Anterior cingulate cortex (tissue), 58 donors: ENCODE measurements at places on chromosomes 1 and 21.

GRCh38 chr1:3423245-3423829 lies 31.1 kb upstream of the ARHGEF16 start:
- peak; percentile 74 for DNase-seq

- no peak for DNase-seq
Measured at GRCh38 chr1:63634471-63634870, 41.3 kb downstream of the PGM1 start.

DNA sequence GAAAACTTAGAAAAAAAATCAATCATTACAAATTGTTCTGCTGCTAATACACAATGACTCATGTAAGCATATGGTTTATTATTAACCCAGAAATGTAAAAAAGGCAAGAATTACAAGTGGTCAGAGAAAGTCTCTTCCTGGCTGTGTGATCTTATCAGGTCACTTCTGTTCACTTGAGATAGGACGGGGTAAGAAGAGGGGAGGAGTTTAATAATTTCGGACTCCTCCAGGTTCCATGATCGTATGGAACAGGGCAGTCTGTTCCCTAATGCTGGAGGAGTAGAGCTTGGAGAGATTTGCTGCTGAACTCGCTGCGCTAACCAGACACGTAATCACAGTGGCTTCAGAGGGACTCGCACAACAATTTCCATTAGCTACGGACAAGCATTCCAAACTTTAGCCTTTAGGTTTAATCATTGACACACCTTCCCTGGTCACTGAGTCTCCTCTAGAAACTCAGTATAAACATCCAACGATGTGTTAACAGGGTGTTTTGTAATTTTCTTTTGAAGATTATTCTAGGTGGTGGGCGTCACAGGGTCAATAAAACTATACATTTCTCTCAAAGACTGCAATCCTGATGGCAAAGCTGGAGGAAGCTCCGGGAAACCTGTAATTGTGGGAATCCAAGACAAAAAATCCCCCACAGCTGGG lies 1.3 kb downstream of the CRYZ start:
- DNase-seq: no peak

- DNase-seq: no peak
Measured at GRCh38 chr21:45920824-45921600, 60.6 kb upstream of the COL6A1 start.

DNA sequence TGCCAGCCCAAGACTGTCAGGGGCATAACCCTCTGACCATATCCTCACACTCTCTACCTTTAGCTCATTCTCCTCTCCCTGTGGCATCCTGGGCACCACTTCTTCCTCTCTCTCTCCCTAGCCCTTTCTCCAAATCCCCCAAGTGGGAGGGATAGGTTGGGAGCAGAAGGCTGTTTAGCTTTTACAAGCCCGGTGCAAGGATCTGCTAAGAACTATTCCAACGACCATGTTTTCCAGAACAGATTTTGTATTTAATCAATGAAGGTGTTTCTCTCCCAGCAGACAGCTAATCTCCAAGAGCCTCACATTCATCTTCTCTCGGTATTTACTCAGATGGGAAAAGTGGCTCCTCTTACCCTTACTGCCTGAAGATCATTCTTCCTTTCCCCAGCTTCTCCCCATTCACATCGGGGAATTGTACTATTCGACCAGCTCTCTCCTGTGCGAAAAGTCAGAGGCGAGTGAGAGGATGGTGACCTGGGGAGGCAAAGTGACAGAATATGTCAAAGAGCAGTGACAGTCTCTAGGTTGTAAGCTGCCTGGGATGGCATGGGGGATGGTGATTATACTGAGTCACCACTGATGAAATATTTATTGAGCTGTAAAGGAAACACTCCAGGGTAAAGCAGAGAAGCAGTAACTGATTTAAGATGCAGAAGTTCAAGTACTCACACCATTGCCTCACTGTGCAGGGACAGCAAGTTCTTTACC lies 47.0 kb upstream of the RBM15 start:
- DNase-seq: no peak

DNA sequence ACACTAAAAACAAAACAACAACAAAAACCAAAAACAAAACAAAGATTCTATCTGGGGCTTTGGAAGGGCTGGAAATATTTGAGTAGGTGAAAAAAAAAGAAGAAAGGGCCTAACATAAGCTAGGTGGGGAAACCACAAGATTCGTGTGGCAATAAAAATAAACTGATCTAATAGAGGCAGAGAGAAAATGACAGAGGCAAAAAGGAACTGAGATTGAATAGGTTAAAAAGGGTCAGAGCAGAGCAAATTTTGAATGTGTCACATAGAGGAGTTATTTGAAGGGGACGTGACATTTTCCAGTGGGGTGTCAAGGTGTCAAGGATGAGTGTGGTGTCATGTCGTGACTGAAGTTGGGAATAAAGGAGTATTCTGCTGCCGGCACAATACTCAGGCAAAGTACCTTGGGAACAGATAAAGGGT lies 65.2 kb upstream of the RALGPS2 start:
- DNase-seq: no peak

DNA sequence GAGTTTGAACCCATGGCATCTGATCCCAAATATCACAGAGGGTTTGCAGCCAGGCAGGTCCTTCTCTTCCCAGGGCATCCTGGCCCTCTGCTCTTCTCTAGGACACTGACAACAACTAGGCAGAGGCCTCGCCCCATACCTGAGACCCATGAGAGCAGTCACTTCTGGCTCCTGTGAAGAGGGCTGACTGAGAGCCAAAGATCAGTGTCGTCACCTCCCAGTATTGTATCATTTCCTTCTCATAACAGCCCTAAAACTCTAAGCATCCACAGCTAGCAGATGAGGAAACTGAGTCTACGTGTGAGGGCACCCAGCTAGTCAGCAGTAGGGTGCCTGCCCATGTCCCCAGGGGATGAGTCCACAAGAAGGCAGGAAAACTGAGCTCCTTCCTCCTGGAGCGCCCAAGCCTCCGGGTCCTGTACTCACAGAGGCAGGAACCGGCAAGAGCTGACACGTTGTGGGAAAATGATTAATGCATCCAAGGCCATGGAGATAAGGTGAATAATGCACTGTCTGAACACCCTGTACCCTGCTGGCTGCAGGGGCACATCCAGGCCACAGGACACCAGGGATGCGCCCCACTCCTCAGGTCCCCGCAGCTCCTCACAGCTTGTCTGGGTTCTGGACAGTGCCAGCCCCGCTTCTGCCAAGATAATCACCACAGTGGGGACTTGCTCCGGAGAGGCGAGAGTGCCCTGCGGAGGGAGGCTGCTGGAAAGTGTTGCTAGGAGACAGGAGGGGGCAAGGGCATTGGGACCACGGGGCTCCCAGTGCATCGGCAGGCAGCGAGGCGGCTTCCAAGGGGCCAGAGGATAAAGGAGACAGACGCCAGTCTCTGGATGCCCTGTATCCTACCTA lies 340.0 kb downstream of the NPHP4 start:
- no peak for DNase-seq
